Astrocyte of the hippocampus (primary cell): ENCODE measurements at places on chromosomes 7 and 10.

DNA sequence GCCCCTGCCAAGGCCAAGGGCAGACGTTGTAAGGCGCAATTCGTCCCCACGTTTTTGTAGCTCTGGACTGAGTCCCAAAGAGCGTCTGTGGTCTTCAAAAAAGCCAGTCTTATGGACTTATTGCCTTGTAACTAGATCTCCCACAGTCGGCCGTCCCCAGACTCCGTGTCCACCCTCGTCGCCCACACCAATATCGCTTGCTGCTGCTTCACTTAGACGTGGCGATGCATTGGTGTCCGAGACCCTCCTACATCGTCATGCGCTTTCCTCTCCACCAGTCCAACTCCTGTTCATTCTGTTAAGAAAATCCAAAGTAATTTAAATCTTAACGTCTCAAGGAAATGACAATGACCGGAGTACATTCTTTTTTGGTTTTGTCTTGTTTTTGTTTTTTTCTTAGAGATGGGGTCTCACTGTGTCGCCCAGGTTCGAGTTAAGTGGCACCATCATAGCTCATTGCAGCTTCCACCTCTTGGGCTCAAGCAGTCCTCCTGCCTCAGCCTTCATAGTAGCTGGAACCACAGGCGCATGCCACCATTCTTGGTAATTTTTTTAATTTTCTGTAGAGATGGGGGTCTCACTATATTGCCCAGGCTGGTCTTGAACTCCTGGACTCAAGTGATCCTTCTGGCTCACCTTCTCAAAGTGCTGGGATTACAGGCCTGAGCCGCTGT lies 851 bp downstream of the KIFBP start:
- no peak for DNase-seq

DNA sequence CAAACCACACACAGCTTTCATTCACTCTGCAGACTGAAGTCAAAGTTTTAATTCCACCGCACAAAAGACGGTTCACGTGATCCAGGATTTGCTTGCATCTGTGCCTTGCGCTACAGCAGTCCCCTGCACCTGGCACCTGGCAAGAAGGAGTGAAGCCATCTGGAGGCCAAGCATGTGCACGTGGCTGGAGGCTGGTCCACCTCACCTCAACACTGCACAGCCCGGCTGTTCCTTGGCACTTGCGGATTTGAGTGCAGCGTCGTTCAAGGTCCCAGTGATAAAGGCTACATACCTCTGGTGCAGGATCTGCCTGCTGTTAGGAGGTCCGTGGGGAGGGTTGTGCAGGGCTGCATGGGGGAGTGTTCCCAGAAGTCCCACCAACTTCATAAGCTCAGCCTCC lies 248.5 kb upstream of the GRB10 start:
- no peak for DNase-seq

- peak; percentile 85 for DNase-seq
Measured at GRCh38 chr10:79904671-79905321, 44.1 kb downstream of the SFTPD start.

DNA sequence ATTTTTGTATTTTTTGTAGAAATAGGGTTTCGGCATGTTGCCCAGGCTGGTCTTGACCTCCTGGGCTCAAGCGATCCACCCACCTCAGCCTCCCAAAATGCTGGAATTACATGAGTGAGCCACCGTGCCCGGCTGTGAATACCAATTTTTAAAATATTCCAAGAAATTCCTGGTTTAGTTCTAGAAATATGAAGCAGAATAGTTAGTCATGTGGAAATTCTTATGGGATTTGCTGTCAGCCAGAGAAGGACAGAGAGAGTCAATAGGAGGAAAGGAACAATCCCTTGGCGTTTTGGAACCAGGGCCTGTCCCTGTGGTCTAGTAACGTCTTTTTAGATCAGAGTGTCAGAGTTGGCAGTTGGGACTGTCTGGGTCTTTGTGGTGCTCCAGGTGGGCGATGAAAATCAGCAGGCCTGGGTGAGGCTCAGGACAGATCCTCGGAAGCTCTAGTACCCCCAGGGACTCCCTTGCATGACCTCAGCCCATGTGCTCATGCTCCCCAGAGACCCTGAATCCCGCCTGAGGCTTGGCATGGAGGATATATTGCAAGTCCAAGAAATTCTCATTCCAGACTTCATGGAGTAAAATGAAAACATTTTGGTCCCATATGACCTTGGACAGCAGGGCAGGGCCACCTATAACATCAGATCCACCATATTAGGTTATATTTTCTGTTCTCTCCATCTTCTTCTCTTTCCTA lies 7.8 kb downstream of the NODAL start:
- DNase-seq, result no peak

DNA sequence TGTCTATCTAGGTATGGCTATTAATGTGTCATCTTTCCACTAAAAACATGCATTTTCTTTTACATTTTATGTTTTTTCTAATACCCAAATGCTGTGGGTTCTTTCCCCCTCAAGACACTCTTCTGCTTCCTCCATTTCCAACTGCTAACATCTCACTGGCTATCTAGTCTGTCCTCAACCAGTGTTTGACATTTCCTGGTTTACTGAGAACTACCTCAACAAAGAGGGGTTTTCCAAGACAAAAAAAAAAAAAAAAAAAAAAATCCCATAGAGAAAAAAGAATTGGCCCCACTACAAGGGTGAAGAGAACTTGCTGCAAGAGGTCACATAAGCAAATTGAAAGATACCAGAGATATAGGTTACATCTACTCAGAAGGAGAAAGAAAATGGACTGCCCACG lies 359.7 kb downstream of the CRPPA start:
- no peak for DNase-seq

- no peak for DNase-seq
Measured at GRCh38 chr10:109959259-109960145, 36.2 kb upstream of the XPNPEP1 start.

GRCh38 chr10:102827597-102827975 lies 9.6 kb downstream of the CYP17A1 start:
- no peak for DNase-seq

DNA sequence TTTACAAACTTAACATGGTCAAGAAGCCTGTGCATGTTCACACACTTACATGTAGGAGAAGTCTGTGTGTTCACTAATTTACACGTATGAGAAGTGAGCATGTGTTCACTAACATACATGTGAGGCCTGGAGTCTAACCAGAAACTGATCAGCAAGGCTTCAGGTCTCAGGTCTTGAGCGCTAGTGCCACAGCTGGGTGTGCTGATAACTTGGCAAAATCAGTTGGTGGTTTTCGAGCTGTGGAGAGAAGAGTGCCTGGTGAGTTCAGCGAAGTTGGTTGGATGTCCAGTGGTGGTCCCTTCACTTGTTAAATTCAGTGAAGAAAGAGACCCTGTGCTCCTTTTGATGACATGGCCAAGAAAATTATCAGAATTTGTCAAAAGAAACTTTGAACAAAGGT lies 98.7 kb downstream of the CELF2 start:
- no peak for DNase-seq

GRCh38 chr7:6453734-6454133 lies 6.0 kb upstream of the DAGLB start:
- peak; percentile 64 for DNase-seq

GRCh38 chr10:61138708-61139591 lies 195.0 kb upstream of the RHOBTB1 start:
- DNase-seq, result no peak

- no peak for DNase-seq
Measured at GRCh38 chr10:92789067-92789466, 59.3 kb upstream of the EXOC6 start.

GRCh38 chr7:140192620-140193019 lies 15.8 kb upstream of the KDM7A start:
- peak; percentile 12 for DNase-seq

- DNase-seq, result peak; percentile 20
Measured at GRCh38 chr10:100829097-100829870, 83.5 kb upstream of the SLF2 start.

GRCh38 chr10:106680061-106680460 lies 484.4 kb downstream of the SORCS1 start:
- DNase-seq, result no peak

- no peak for DNase-seq
Measured at GRCh38 chr7:25124465-25125136, 459 bp downstream of the CYCS start.

DNA sequence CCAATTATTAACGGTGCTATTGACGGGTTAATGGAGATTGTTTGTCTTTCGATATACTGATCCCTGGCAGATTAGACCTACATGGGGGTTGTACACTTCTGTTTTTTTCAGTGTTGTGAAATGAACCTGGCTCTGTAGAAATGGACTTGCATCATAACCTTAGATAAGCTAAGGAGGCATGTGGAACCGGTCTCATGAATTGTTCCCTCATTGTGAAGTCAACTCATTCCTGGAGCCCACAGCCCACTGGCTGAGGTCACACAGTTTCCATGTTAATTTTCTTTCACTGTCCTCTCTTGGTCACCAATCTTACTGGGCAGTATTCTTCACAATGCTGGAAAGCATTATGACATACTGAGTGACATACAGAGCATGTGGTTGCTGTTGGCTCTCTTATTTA lies 202.8 kb downstream of the BMPER start:
- peak; percentile 25 for DNase-seq

GRCh38 chr7:12586271-12586670 lies 15.8 kb downstream of the SCIN start:
- no peak for DNase-seq

DNA sequence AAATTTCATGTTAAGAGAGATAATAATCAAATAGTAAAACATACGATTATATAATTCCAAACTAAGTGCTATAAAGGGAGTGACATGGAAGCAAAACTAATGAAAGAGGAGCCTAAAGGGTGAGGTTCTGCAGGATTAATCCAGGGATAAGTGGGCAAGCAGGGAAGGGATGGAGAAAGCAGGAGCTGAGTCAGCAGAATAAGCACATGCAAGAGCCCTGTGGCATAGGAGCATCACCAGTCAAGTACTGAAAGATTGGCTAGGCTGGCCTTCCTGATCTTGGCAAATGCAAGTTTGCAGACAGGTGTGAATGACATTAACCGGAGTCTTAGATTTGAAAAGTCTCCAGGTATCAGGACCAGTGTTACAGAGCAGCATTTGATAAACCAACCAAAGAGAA lies 336.4 kb downstream of the ELMO1 start:
- no peak for DNase-seq

DNA sequence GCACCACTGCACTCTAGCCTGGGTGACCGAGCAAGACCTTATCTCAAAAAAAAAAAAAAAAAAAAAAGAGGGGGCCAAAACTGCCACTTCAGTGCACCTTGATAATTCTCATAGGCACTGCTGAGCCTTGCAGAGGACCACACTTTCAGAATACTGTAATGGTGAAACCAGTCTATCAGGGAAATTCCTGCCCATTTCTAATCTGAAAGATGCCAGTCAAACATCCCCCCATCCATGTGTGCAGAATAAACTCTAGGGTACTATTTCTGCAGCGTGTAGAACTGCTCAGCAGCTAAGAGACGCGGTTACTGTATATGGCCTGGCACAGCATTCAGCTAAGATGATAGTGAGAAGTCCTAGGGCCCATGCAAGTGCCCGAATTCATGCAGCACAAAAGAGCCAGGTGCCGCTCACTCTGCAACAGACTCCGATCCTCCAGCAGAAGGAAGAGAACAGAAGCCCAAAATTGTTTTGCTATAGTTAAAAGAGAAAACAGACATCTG lies 286.8 kb upstream of the KLF14 start:
- DNase-seq, result no peak

- DNase-seq, result peak; percentile 29
Measured at GRCh38 chr7:28036696-28037095, 143.9 kb downstream of the JAZF1 start.

GRCh38 chr10:12221323-12222298 lies 25.6 kb downstream of the CDC123 start:
- DNase-seq, result peak; percentile 40

DNA sequence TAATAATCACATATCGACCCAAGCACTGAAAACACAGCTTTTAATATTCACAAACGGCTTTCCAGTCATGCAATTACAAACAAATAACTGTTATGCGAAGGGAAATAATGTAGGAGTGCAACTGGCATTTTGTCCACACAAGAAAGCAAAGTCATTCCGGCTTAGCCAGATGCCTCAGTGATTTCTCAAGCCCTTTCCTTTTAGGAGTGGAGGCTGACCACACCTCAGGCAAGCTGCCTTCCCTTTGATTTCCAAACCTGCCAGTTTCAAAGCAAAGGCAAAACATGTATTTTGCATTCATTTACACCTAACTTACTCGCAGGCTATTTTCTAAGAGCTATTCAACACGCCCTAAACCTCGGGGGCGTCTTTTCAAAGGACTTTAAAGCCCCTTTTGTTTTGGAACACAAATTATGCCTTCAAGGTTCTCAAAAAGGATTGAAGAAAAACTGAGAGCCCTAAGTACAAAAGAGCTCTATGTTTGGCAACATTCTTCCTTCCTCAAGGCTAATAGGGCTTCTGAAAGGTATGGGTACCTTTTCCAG lies 109.6 kb downstream of the CPXM2 start:
- DNase-seq, result no peak

- peak; percentile 86 for DNase-seq
Measured at GRCh38 chr10:69382382-69383117, 34.2 kb downstream of the TACR2 start.

DNA sequence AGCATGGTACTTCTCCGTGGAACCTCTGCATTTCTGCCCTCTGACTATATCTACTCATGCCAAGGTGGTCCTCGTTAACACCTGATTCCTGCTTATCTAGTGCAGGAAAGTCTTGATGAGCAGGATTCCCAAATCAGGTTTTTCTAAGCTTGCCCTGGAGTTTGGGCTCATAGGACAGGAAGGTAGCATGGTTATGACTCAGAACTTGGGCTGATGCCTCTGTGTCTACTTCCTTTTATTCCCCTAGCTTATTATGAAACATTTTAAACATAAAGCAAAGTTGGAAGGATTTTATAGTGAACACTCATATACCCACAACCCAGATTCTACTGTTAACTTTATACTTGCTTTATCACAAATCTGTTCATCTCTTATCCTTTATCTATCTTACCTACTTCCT lies 5.6 kb downstream of the SUFU start:
- DNase-seq, result peak; percentile 16

DNA sequence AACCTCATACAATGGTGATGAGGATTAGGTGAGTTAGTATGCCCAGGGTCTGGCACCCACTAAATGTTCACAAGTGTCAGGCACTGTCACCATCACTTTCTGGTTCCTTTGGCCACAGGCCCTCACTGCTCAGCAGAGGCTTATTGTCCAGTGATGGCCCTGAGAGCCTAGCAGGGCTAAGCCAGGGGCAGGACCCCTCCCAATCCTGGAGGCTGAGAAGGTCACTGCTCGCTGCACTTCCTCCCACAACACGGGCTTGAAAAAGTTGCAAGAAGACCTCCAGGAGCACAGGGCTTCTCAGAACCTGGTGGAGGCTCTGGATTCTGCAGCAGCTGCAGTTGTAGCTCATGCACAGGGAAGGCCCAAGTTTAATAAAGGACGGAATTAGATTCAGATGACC lies 48.1 kb downstream of the DRGX start:
- no peak for DNase-seq

- no peak for DNase-seq
Measured at GRCh38 chr10:50883629-50884028, 1.8 kb downstream of the A1CF start.

- no peak for DNase-seq
Measured at GRCh38 chr7:131786204-131786603, 229.8 kb upstream of the PODXL start.

GRCh38 chr10:116115036-116115641 lies 157.9 kb downstream of the GFRA1 start:
- peak; percentile 56 for DNase-seq
